ENCODE measurements at places on chromosomes 2 and 18.

GRCh38 chr2:223396993-223397392 is 205.2 kb downstream of the SCG2 start:
- DNase-seq, result no peak

DNA sequence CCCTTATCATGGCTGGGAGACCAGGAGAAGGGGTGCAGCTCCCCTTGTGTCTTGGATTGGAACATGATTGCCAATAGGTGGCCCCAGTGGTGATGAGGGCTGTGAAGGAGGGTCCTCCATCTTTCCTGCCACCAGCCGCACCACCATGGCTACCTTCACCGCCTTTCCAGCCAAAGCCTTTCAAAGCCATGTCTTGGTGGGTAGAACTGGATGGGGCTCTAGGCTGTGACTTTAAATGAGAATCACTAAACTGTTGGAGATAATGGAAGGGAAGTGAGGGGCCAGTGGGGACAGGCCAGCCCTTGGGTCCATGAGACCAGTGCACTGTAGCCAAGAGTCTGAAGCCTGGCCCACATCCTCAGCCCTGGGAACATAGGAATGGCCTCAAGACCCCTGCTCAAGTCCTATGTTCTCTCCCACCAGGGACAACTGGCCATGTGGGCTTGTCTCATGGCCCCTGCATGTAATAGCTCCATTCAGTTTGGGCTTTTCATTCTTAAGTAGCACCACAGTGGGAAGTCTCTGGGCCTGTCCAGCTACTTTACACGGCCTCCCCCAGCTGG is 345.7 kb downstream of the DYSF start:
- DNase-seq, result no peak

DNA sequence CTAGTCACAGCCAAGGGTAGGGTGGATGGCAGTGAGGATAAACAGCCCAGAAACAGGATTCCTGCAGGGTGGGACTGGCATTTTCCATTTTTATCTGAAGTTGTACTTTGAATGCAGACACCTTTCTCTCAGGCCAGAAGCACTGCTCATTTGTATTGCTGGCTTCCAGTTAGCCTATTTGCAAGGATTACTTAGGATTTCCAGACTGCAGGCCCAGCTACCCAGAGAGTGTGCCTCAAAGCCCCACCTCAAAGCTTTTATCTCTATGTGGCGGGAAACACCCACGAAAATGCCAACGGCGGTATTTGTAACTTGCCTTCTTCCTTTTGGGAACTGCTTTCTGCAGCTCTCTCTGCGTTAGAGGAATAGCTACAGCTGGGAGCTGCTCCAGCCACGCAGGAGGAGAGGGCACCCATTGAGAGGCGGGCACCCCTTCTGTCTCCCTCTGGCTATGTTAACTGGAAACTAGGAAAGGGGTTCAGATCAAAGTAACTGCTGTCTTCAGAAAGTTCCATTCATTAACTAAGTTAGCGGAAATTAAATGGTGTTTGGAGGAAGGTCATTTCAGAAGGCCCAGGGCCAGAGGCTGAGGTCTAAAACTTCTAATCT is 144.9 kb downstream of the TGIF1 start:
- no peak for DNase-seq

DNA sequence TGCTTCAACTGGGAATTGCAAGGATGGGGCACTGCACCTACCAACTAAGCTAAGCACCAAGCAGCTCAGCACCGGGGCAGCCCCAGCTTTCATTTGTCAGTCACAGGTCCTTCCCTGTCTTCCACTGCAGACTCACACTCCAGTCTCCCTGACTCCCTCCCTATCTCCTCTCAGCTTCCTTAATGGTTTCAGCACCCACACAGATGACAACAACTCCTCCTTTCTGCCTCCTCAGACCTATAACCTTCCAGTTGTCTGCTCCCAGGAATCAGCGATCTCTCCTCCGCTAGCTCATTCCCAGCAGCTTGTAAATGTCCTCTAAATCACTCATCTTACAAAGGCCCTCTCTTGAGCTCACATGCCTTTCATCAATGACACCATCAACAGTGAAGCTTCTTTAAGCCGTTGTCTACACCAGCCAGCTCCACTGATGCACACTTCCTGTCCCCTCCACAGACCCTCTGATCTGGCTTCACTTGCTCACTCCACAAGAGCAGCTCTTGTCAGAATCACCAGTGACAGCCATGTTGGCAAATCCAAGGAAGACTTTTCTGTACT is 32.1 kb downstream of the CLASP1 start:
- DNase-seq, result no peak

DNA sequence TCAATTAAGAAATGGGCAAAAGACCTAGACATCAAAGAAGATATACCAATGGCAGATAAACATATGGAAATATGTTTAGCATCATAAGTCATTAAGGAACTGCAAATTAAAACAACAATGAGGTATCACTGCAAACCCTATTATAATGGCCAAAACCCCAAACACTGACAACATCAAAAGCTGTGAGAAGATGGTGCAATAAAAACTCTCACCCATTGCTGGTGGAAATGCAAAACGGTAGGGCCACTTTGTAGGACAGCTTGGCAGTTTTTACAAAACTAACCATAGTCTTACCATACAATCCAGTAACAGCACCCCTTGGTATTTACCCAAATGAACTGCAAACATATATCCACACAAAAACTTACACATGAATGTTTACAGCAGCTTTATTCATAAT is 213.1 kb downstream of the UBE2E3 start:
- DNase-seq, result no peak

DNA sequence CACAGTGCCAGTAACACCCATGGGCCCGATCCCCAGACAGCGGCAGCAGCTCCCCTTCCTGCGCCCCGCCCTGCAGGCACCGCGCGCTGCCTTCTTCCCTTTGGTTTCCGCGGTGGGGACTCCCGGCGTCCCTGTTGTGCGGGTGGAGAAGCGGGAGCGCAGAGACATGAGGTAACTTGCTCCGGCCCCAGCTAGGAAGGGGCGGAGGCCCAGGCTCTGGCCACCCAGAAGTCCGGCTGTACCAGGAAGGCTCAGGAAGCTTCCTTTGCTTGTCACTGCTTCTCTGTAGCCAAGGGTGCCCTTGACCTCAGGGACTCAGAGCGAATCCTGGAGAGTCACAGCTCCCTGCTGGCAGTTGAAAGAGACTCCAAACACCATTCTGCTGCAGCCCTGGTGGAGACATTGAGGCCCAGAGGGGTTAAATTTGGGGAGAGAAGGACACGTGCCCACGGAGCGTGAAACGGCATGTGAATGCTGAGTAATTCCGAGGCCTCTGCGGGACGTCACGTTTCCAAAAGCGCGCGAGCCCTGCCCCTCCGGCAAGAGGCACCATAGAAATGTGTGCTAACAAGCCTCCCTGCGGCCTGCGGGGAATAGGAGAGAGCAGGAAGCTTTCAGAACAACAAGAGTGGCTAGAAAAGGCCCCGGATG is 6.7 kb upstream of the ADCY3 start:
- no peak for DNase-seq

GRCh38 chr2:26846334-26847306 is 1.3 kb upstream of the DPYSL5 start:
- peak; percentile 63 for DNase-seq

- DNase-seq, result no peak
Measured at GRCh38 chr2:39545957-39546356, 108.9 kb upstream of the MAP4K3 start.

- no peak for DNase-seq
Measured at GRCh38 chr2:20168048-20168726, 56.7 kb downstream of the SDC1 start.

- DNase-seq, result peak; percentile 7
Measured at GRCh38 chr2:12303181-12304030, 413.3 kb upstream of the TRIB2 start.

DNA sequence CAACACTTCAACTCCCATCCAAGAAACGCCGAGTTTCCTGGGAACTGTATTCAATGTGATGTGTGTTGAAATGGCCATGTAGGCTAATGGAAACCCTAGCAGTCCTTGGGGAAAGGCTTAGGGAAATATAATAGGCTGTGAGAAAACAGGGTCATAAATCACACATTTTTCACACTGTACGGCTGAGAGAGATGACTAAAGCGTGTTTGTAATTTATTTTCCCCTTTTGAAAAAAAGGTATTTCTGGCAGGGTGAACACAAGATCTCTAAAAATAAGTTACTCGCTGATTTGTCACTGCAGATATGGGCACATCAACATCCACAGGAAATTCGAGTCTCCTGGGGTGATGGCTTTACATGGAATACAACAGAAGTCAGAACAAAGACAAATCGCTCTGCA is 109.6 kb upstream of the ST6GAL2 start:
- DNase-seq, result no peak

DNA sequence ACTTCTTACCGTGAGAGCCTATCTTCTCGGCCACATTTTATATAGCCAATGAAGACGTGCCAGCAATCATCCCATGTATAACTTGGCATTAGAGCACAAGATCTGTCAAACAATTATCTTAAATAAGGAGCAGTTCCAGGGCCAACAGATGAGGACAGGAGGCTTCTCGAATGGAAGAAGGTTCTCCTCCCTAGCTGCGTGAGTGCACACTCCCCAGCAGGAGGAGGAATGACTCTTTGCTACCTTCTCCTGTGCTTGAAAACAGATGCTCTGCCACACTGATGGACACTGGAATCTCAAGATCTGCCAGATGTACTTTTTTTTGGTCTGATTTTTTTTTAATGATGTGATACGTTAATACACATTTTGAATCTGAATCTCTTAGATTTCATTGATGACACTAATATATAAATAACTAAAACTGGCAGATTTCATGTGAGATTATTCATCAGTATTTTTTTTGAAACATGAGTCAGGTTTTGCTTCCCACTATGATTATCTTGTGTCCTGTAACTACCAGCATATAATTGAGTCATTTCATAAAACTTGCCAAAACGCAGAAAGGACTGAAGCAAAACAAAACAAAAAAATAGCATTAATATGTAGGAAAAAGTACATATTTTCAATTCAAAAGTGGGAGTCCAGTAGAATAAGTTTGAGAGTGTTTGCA is 626 bp upstream of the VIT start:
- DNase-seq, result no peak

- DNase-seq, result no peak
Measured at GRCh38 chr2:129400826-129401225, 578.6 kb upstream of the RAB6C start.

DNA sequence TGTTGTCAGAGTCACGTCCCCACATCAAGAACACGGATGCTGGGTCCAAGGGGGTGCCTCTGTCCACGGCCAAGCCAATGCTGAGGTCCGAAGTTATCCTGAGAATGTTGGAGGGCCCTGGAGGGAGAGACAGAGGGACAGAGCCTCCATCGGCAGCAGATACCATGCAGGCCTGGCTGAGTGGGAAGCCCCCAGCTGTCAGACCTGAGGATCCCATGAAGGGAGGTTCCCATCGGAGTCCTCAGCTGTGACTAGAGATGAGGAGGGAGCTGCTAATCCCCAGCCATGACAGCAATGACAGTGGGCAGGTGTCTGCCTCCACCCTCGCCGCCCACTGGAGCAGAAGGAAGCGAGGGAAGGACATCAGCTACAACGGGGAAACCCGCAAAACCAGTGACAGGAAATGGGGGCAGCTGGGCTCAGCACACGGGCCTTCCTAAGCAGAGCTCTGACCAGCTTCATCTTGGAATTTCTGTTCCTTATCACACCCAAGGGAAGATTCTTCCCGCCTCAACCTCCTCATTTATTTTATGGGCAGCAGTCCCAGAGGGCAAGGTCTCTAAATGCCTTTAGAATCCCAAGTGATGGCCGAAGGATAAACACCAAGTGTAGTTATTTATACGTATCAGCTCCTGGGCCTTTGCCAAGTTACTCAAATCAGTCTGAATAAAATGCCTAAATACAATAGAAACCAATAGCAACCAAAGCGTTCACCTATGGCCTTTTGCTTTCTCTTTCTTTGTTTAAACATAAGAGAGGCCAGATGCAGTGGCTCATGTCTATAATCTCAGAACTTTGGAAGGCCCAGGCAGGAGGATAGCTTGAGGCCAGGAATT is 32.2 kb downstream of the FAM178B start:
- no peak for DNase-seq

DNA sequence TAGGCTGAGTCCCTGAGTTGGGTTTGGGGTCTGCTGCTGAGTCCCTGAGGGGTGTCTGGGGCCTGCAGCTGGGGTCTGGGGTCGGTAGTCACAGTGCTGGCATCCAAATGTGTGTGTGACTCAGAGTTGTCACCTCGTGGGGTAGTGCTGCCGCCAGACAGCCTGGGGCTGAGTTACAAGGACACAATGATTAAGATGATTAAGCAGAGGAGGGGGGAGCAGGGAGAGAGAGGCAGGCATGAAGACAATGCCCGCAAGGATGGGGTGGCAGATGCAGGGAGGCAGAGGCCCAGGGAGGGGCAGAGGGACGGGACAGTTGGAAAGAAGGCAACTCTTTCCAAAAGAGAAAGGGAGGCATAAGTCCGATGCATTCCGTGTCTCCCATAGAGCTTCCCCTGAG is 120.2 kb downstream of the CELF4 start:
- DNase-seq, result no peak

GRCh38 chr2:64440843-64441242 is 13.1 kb upstream of the LGALSL start:
- no peak for DNase-seq

DNA sequence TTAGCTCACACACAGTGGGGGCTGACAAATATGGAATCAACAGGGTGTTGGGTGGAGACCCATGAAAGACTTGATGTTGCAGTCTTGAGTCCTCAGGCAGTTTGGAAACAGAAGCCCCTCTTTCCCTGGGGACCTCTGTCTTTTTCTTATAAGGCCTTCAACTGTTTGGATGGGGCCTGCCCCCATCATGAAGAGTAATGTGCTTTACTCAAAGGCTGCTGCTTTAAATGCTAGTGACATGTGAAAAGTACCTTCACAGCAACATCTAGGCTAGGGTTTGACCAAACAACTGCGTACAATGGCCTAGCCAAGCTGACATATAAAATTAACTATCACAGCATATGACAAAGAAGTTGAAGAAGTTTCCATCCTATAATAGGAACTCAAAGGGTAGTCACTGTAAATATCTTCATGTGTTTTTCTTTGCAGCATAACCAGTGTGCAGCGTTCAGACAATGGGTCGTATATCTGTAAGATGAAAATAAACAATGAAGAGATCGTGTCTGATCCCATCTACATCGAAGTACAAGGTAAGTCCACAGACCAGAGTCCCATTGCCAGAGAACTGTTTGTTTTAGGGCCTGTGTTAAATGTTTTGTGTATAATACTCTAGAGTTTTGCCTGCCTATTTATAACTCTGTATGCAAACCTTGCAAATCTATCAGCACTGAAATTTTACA is 46.3 kb downstream of the MERTK start:
- DNase-seq, result no peak

GRCh38 chr18:72372076-72372475 is 172.1 kb downstream of the CBLN2 start:
- no peak for DNase-seq

- peak; percentile 39 for DNase-seq
Measured at GRCh38 chr2:111118981-111119821, 1.5 kb upstream of the BCL2L11 start.
